ENCODE measurements at places on chromosomes 11 and 22.

DNA sequence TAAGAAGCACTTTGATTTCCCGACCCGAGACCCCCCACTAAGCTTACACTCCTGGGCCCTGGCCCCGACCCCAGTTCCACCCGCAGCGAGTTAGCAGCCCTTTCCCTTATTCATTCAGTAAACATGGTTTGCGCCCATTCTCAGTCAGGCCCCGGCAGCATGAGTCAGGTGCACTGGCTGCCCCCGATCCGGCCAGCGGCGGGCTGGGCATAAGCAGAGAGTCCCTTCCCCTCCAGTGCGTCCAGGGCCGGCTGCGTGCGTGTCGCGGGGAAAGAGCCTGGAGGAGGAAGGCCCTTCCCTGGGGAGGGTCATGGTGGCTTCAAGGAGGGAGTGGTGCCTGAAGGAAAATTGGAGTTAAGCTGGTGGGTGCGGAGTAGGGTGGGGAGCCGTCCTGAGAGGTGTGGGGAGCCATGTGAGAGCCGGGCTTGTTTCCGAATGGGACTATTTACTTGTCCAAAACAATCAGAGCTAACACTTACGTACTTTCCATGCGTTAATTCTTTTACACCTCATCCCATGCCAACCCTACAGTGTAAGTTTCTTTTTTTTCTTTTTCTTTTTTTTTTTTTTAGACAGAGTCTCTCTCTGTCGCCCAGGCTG is 657 bp downstream of the IGHMBP2 start:
- peak; percentile 29 for DNase-seq

DNA sequence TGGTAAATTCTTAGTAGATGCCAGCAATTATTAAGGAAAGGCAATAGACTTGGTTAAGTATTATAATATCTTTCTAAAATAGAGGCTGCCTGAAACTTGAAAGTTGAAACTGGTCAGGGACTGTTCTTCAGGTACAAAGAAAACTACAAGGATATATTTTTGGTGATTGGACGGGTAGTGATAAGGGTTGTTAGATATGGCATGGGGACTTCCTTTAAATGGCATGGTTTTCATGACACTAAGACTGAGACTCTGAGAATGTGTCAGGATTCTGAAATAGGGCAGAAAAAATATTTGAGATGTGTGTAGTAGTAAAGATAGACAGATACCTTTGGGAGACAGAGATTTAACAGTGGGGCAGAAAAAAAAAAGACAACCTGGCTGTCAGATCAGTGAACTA is 108.4 kb upstream of the SLC5A12 start:
- no peak for DNase-seq

DNA sequence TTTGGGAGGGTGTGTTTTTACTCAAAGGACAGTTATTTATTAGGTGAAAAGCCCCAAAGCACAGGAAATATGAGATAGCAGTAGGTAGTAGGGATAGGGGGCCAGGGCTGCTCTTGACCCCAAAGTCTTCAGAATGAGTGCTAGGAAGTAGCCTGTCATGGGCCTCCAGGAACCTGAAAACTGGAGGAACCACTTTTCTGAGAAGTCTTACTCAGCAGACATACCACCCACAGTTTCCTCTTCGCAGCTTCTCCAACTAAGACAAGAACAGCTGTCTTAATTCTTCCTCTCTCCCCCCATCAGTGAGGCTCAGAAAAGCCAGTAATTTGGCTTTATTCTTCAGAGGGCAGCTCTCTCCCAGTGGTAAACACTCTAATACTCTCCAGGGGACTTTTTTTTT is 84.0 kb upstream of the CTSC start:
- DNase-seq = no peak

DNA sequence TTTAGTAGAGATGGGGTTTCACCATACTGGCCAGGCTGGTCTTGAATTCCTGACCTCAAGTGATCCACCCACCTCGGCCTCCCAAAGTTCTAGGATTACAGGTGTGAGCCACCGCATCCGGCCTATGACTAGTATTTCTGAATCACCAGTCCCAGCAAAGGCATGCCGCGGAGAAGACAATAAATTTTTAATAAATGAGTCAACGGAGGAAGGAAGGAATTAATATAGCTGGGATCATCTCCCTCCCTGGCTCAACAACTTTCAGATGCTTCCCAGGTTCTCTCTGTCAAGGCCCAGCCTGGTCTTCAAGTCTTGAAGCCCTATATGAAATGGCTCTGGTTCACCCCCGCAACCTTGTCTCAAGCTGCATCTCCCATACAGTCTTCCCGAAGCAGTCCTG is 45.7 kb downstream of the CYTH4 start:
- DNase-seq = no peak

- DNase-seq = no peak
Measured at GRCh38 chr11:86606836-86607481, 65.5 kb downstream of the ME3 start.

- DNase-seq = peak; percentile 66
Measured at GRCh38 chr11:208181-208916, 841 bp downstream of the RIC8A start.

- DNase-seq = no peak
Measured at GRCh38 chr11:315516-315994, 1.7 kb downstream of the IFITM1 start.

DNA sequence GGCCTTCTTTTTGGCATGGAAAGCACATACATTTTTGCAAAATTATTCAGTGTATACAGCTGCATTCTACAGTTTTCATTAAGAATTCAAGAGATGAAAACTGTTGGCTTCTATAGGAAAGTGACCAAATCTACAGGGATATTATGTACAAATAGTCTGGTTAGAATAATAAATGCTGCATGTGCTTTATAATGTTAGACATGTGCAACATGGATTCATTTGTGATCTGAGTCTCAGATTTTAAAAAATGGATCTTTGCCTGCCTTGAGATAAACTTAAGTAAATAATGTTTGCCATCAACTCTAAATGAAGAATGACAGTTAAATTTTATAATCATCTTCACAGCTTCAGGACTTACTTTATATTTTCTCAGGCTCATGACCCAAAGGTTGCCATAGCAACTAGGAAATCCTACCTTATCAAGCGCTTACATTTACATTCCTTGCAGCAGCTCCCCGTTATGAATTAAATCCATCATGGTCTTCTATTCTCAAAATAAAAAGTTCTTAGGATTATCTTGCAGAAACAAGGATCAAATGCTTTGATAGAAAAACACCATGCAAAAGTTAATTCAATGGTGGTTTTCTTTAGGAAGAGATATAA is 200.2 kb downstream of the CADM1 start:
- DNase-seq = no peak

DNA sequence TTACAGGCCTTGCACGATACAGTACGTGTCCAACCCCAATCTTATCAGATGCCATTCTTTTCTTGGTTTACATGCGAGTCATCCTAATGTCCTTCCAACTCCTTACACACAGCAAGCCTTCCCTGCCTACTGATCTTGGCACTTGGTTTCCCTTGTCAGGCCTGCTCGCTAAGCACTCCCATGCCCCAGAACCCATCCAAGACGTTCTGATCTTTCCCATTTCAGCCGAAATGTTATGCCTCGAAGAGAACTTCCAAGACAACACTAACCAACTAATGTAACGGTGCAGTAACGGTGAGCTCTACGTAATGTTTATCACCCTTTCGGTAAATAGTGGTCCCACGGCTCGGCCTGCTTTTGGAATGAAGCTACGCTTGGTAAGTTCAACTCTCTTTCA is 521 bp downstream of the PES1 start:
- DNase-seq = no peak

- DNase-seq = no peak
Measured at GRCh38 chr11:59992425-59992824, 24.6 kb upstream of the OOSP4B start.

- DNase-seq = no peak
Measured at GRCh38 chr11:91241226-91241625, 983.4 kb upstream of the FAT3 start.

DNA sequence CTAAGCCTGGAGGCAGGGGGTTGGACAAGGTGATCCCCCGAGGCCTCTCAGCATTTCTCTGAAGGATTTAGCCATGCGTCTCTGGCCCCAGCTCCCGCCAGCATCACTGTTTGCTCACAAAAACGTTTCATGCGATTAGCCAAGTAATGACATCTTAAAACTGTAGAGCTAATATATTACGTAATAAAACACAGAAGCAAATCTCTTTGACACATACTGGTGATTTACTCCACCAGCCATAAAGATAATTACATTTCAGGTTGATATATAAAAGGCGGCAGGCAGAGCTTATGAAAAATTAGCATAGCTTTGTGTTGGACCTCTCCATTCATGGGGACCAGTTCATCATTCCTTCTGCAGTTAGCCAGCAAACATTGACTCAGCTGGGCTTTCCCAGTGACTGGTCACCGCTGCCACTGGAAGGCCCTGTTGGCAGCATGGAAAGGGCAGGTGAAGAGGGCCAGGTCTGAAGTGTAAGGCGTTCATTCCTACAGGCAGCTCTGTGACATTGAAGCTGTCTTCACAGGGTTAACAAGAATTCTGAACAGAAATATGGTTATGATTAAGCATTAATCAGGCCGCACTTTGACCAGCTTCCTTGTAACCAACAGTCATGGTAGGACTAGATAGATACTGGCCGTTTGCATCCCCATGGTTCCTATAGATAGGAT is 150.3 kb downstream of the NECTIN1 start:
- DNase-seq = no peak

DNA sequence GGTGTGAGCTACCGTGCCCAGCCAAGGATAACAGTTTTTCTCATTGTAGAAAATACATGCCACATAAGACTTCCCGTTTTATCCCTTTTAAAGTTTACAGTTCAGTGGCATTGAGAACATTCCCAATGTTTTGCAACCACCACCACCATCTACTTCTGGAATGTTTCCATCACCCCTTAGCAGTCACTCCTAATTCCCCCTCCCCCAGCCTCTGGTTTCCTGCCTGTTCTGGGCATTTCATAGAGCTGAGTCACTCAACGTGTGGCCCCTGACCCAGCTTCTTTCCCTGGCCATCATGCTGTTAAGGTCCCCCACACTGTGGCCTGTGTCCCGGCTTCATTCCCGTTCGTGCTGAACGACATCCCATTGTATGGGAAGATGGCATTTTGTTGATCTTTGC is 30.7 kb downstream of the FGF4 start:
- DNase-seq = no peak

GRCh38 chr11:12007769-12008737 is at the start of gene DKK3:
TSS of gene DKK3 (minus strand) at chr11:12008626. CDS start at chr11:12008582, 44 bp downstream.
- no peak for DNase-seq

- no peak for DNase-seq
Measured at GRCh38 chr22:23769321-23769965, 1.7 kb upstream of the CHCHD10 start.

GRCh38 chr11:130692220-130692619 is 224.1 kb downstream of the SNX19 start:
- no peak for DNase-seq

DNA sequence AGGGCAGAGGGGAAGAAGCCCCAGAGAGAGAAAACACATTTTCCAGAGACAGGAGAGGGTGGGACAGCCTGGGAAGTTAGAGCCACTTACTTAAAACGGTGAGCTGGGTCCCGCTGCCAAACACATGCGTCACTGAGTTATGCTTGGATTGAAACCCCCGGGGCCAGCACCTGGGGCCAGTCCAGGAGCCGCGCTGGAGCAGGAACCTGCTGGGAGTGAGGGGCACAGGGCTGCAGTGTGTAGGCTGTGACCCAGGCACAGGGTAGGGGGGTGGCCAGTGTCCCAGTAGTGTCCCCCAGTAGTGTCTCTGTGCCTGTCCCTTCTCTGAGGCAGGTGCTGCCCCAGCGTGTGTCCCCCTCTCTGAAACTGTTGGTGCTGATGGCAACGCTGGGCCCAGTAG is 5.2 kb downstream of the IGLL1 start:
- DNase-seq = no peak

DNA sequence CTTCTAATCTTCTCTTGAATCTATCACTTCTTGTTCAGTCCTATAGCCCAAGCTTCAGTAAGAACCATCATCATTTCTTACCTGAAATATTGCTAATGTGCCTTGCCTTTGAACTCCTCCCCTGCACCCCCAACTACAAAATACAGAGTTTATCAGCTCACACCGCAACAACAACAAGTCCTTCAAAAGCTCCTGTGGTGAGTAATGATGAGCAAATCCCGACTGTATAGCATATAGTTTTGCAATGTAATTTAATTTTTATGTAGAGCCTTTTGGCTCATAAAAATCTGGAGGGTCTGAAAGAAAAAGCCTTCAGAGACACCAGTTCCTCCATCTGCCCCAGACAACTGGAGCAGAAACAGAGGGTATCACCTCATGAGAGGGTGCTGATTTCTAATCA is 124.7 kb downstream of the ARHGAP32 start:
- no peak for DNase-seq

DNA sequence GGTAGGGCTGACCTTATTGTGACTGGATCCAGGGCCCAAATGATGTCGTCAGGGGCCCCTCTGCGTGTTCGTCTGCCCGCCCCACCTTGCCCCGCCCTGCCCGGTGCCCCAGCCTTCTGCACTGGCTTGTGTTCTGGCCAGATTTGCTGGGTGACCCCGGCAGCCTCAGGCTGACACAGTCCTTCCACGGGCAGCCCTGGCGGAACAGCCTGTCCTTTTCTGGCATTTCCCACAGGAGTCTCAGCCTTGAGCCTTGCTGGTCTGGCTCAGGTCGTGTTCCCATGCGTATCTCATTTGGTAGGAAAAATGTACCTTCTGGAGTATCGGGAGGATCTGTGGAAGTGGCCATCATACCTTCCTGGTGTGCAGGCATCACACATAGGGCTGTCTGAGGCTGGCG is 31.0 kb downstream of the IGHMBP2 start:
- DNase-seq = no peak

- no peak for DNase-seq
Measured at GRCh38 chr11:121334973-121335710, 42.6 kb downstream of the SC5D start.

DNA sequence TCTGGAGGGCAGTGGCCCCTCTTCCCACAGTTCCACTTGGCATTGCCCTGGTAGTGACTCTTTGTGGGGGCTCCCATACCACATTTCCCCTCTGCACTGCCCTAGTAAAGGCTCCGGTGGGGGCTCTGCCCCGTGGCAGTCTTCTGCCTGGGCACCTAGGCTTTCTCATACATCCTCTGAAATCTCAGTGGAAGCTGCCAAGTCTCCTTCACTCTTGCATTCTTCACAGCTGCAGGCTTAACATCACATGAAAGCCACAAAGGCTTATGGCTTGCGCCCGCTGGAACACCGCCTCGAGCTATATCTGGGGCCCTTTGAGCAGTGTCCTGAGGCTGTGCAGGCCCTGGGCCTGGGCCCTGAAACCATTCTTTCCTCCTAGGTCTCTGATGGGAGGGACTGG is 25.3 kb downstream of the PLEKHB1 start:
- DNase-seq = no peak
